ENCODE measurements at places on chromosomes 4 and X.

GRCh38 chr4:69881173-69881773 lies 21.3 kb upstream of the SULT1E1 start:
- DNase-seq: peak; percentile 15

GRCh38 chr4:53421791-53422190 lies 44.4 kb downstream of the FIP1L1 start:
- DNase-seq: peak; percentile 32

- no peak for DNase-seq
Measured at GRCh38 chr4:139892973-139893736, 227.5 kb downstream of the MGST2 start.

DNA sequence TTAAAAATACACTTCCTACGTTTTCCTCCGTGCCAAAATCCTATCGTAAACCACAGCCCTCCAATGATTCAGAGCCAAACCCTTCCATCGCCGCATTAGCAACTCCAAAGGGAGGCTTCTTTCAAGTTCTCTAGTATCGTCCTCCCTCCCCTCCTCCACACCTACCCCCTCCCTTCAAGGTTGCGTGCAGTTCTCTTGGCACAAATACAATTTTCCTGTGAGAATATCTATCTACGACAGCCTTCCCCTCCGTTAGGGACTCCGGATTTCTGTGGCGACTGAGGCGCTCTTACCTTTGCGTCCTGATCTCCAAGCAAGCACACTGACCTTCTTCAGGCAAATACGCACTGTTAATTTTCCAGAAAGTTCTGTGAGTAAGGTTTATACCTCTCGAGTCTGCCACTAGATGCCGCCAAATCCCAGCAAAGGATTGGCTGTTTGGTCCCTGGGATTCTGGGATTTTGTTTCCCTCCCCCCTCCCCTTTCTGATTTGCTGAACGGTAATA lies 1.2 kb upstream of the MORF4L2 start:
- peak; percentile 68 for DNase-seq

DNA sequence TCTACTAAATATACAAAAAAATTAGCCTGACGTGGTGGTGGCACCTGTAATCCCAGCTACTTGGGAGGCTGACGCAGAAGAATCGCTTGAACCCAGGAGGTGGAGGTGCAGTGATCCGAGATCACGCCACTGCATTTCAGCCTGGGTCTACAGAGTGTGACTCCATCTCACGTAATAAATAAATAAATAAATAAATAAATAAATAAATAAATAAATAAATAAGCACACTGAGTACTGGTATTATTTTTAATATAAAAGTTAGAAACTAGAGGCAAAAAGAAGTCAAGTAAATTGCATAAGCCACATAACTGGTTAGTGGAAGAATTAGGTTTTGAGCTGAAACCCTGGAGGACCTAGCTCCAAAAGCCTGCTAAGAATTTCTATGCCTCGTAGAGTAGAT lies 1262.7 kb upstream of the PABPC4L start:
- no peak for DNase-seq

DNA sequence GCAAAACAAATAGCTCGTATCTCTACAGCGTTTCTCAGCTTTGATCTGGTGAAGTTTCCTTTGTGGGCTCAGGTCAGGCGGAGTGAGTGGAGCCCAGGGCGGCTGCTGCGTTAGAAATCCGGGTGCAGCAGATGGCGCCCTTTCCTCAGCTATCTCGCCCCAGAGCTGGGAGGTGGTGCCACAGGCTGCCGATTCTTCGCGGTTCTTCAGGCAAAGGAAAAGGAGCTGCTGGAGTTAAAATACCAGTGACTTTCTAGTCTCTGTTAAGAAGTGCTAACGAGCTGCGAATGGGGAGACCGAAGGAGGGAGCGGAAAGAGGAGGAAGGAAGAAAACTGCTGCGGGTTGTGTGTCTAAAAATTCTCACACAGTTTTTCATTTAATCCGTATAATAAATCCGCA lies 114.6 kb downstream of the CPE start:
- DNase-seq: peak; percentile 47

DNA sequence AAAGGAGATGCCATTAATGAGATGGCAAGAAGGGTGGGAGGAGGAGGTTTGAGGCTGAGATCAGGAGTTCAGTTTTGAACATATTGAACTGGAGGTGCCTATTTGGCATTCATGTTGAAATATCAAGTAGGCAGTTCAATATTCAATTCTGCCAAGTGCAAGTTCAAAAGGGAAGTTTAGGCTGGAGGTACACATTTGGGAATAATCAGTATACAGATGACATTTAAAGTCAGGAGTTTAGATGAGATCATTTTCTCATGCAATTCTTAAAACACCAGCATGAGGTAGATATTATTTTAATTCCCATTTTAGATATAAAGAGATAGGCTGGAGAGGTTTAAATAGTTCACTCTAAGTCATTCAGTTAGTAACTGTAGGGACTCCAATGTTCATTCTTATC lies 26.1 kb downstream of the COQ2 start:
- DNase-seq: no peak

GRCh38 chr4:65805936-65806335 lies 135.6 kb upstream of the EPHA5 start:
- no peak for DNase-seq

DNA sequence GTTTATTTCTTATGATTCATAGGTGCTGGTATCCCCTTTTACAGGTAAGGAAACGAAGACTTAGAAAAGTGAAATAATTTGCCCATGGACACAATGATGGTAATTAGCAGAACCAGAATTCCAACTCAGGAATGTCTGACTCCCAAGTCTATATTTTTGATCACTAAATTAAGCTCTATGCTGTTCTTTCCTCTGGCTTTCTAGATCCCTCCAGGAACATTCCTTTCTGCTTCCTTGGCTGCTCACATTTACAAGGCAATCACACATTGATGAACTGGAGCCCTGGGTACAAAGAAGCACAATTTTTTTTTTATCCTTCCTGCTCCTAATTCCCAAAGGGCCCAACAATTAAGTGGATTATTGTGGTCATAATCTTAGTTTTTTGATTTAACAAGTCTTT lies 7.0 kb upstream of the CDKN2AIP start:
- no peak for DNase-seq

DNA sequence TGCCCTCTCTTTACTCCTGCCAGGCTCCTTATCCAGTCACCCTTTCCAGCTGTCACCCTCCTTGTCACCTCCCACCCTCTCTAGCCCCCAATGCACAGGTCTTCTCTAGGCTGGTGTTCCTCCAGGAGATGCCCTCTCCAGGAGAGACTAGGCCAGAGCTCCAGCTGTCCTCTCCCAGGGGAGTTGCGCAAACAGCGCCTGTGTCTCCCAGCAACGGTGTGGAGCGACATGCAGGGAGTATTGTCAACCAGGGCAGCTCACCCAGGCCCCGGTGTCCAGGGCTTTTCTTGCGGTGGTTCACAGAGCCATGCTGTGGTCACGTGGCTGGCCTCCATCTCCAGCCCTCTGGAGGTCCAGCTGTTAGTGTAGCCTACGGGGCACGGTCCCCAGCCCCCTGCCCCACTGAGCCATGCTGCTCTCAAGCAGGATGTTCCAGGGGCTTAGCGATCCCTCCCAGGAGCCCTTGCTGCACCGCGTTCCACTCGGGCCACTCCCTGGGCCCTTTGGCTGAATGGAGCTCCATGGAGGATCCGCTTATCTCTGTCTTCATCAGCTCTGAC lies 34.8 kb downstream of the CCNQ start:
- DNase-seq: no peak

DNA sequence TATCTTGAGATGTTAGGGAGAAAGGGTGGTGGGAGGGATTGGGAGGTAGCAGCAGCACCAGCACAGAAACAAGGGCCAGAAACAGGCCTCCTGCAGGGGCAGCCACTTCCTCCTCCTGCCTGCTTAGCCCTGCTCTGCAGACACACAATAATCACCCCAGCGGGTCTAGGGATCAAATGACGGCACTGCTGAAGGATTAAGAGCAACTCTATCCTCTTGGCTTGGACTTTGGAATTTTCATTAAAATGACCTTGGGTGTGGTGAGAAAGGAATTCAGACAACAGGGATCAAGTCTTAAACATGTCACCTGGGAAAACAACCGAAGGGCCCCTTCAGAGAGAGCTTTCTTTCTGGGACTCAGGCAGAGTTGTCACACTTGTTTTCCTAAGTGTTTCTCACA lies 353.4 kb downstream of the SPRY1 start:
- DNase-seq: no peak

GRCh38 chrX:118655561-118656246 lies 71.7 kb upstream of the IL13RA1 start:
- DNase-seq: no peak

- no peak for DNase-seq
Measured at GRCh38 chr4:40511036-40511614, 118.5 kb downstream of the RBM47 start.

- no peak for DNase-seq
Measured at GRCh38 chr4:8355306-8355705, 85.2 kb downstream of the ACOX3 start.

GRCh38 chrX:155334486-155335336 lies at the start of gene CLIC2:
Gene CLIC2, minus strand, starts transcription at chrX:155334614. Its CDS starts 187 bp downstream, at chrX:155334427.
- DNase-seq: no peak

DNA sequence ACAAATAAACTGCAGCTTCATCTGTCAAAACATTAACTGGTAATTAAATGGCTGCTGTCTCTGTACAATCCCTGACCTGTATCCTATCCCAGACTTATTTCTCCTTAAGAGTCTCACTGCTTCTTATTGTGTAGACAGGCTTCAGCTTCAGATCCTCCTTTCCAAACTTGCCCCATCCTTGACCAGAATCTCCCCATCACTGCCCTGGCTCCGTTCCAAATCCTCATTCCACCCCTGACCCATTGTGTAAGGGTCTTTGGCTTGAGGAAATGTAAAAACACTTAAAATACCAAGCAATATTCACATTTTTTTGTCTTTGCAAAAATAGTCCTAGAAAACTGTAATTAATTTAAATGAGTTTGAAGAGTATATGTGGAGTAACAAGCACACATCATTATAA lies 152.6 kb upstream of the VEGFC start:
- no peak for DNase-seq

DNA sequence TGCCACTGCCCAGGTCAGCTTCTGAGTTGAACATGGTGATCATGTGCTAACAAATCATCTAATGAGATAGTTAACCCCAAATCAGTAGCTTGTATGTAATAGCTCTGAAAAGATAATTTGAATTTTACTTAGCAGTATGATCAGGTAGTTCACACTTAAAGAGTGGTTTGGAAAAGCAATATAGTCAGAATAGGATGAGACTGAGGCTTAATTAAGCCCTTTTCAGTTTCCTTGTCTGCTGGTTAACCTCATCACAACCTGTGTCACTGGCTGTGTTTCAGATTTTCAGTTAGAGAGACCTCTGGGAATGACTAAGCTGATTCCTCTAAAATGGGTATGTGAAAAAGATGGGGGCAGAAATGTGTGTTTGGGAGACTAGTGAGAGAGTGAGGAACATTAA lies 38.1 kb downstream of the GPR174 start:
- no peak for DNase-seq

DNA sequence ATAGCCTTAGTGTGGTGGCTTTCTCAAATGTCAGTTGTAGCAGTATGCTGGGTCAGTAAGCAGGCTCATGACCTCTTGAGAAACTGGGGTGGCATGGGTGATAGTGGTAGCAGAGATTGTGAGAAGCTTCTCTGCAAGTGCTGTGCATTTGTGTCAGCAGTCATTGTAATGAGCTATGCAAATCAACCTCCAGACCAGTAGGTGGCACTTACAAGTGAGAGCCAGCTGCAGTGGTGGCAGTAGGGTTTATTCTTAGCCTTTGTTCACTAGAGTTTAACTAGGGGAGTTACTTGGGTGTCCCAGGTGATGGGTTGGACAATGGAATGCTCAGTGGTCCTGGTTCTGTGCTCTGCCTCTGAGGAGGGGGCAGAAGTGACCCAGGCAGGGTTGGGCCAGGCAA lies 818.7 kb downstream of the PCDH7 start:
- DNase-seq: no peak

GRCh38 chr4:141789716-141790115 lies 153.3 kb downstream of the IL15 start:
- DNase-seq: no peak

DNA sequence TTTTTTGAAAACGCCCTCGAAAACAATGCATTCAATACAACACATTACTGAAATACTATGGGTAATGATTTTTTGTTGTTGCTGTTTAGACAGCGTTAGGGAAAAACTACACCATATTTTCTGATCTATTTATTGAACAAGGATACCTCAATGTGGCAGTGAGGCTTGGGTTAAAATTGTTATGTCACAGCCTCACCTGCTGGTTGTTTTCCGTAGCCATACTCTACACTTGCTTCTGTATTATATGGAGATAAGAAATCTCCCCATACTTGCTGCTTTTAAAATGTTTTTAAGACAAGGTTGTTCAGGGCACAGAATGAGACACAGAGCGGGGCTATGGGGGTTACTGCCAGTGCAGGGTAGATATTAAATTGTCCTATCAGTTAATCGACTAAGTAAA lies 221.6 kb upstream of the FTHL17 start:
- no peak for DNase-seq

Data from foreskin melanocyte (primary cell).